Kidney epithelial cell (primary cell): ENCODE measurements at places on chromosomes 5 and 9. TPM values are rescaled to one million over a fixed set of nuclear protein-coding genes. Genes with fewer than 3 reads are reported as not detected.

- DNase-seq: no peak
Observed at GRCh38 chr9:120481846-120482245, 98.1 kb downstream of the CDK5RAP2 start.

DNA sequence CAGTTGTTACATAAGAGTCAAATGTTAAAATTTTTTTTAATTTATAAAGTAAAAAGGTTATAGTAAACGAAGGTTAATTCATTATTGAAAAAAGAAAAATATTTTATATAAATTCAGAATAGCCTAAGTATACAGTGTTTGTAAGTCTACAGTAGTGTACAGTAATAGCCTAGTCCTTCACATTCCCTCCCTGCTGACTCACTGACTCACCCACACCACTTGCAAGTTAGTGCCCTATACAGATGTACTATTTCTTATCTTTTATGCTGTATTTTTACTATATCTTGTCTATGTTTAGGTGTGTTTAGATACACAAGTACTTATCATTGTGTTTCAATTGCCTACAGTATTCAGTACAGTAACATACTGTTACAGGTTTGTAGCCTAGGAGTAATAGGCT lies 57.6 kb downstream of the MAMDC2 start:
- no peak for DNase-seq

The RASEF gene
- 9.5 and 10.2 TPM in 2 replicates for total RNA-seq

- DNase-seq: no peak
Observed at GRCh38 chr9:113343732-113344231, 3.7 kb upstream of the WDR31 start.

- DNase-seq: no peak
Observed at GRCh38 chr5:159094745-159095144, 5.0 kb downstream of the EBF1 start.

The TNFSF15 gene
- total RNA-seq: 11.7 and 13.4 TPM in 2 replicates

The KIAA1958 gene
- 7.1 and 7.5 TPM in 2 replicates for total RNA-seq

The TPPP gene
- total RNA-seq: 1.9 and 2.5 TPM in 2 replicates

- DNase-seq: no peak
Observed at GRCh38 chr5:3056866-3057265, 305.4 kb upstream of the IRX2 start.

DNA sequence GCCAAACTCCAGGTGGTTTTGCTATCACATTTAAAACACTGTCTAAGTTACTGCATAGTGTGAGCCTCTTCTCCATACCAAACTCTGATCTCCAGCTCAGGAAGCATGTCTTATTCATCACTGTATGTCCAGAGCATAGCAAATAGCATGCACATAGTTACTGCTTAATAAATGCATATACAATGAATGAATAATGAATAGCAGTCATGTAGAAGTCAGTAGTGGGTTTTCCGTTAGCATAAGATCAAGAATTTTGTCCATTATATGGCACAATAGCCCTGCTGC lies 329.4 kb downstream of the ARRDC3 start:
- DNase-seq: no peak

DNA sequence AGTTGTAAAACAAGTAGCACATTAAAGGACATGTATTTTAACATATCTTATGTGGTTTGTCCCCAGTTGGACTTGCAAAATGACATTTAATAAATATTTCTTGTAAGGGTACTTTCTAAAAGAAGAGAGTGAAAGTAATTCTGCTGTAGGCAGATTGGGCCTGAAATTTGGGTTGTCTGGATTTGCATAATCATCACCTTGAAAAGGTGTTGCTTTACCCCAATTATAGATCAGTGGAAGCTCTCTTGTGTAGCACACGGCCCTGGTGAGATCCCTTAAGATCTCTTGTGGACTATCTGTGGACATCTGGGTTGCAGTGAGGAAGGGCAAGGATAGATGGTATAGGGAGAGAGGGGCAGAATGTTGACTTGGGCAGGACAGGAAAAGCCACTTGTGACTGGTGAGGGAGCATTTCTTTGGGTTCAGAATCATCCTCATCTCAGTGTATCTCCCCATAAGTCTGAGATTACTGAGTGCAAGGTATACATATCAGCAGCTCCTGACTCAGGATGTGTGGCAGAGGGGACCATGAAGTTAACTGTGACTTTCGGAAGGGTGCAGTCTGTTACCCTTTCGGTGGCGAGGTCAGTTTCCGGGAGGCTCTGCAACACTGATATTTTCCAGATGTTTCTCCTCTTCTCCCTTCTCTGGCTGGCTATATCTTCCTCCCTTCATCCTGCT lies 2.0 kb upstream of the TNFAIP8 start:
- DNase-seq: no peak

GRCh38 chr5:143083006-143083405 lies 312.8 kb downstream of the ARHGAP26 start:
- no peak for DNase-seq

DNA sequence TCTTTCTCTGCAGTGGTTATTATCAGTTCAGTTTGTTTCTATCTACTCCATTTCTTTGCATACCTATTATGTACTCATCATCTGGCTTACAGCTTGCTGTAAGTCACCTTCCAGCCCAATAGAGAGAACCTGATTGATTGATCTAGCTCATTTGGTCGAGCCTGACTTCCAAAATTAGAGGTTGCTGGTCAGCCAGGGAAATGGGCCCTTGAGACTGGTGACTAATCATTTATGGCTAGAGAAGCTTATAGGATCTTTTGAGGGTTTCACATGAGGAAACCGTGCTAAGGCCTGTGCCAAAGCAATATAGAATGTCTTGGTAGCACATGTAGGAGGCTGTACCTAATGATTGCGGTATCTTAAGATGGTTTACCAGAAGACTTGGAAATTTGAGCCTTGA lies 5.8 kb downstream of the SREK1 start:
- no peak for DNase-seq

DNA sequence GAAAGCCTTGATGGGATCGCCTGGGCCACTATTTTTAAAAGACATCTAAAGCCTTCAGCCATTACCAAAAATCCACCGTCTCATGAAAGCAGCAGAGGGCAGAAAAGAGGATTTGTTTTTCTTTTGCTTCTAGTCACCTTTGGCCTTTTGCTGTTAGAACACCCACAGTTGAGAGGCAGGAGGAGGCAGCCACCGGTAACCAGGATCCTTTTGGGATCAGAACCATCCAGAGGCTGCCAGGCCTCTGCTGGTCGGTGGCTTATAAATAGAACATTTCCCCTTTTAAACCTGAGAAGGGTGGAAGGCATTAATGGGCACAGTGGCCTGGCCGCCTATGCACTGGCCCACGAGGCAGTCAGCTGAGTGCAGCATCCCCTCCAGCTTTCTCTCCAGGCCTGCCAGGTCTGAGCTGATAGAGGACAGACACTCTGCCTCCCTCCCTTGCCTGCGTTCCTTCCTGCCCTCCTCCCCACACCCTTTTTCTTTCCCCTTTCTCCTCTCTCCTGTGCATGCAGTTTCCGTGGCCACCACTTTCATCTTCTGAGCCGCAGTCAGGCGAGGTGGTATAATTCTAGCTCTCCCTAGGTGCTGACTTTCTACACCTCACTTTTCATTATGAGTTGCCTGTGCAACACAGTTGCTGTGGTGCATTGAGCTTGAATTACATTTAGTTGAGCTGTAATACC lies 253.4 kb downstream of the ARHGAP26 start:
- no peak for DNase-seq

GRCh38 chr5:179113945-179114641 lies 53.9 kb downstream of the ZNF354C start:
- DNase-seq: no peak

GRCh38 chr9:77402286-77402685 lies 225.0 kb downstream of the VPS13A start:
- no peak for DNase-seq

DNA sequence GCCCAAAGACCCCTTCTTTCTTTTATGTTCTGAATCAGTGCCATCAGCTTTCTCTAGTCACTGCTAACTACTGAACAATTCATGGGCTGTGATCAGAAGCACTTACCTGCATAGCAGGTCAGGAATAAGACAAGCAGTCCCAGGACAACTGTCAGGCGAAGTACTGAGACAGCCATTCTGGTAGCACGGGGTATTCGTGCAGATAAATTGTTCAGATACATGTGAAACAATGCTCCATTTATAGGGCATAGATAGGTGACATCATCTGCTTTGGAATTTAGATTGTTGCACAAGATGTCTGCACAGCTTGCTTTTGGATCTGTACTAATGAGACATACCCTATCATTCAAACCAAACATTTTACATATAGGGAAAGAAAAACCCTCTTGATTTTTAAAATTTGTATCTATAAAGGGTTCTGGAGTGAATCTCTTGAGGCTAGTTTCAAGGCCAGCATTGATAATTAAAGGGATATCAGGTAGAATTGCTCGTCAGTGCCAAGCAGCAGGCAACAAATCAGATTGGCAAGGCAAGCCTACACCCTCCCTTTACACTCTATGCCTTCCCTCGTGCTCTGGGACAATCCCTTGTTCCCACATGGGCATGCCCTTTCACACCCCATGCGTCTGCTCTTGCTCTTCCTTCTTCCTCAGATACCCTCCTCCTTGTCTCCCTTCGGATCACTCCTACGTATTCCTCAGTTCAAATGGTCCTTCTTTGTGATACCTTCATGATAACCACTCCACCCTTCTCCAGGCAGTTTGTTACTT lies at the start of gene C5orf46:
TSS of gene C5orf46 (minus strand) at position 213 of the 770 bp plus-strand sequence. CDS start at position 176, 37 bp downstream.
- DNase-seq: peak; percentile 23

The SVEP1 gene
- 1.6 and 2.3 TPM in 2 replicates for total RNA-seq

DNA sequence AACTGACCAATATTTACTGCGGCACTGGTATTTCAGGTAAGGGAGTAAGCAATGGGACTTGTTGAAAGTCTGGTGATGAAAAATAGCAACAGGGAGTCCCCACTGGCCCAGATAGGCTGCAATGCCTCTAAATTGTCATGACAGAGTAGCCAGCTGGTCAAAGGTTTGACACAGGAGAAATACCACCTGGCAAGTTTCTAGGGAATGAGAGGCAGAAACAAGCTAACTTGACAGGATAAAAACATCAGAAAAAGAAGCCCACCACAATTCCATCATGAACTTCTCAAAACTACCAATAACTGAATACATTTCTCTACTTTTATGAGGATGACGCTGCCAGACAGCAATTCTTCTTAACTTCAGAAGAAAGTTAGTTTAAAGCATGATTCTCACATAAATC lies 99.8 kb downstream of the STRBP start:
- DNase-seq: no peak

The CTSV gene
- total RNA-seq: 3.1 TPM in 2 replicates

The BTNL8 gene
- total RNA-seq: not detected in 2 replicates

The FOXD4L5 gene
- total RNA-seq: 0.04 and 0.27 TPM in 2 replicates

- DNase-seq: no peak
Observed at GRCh38 chr9:123457583-123457982, 101.6 kb downstream of the CRB2 start.

DNA sequence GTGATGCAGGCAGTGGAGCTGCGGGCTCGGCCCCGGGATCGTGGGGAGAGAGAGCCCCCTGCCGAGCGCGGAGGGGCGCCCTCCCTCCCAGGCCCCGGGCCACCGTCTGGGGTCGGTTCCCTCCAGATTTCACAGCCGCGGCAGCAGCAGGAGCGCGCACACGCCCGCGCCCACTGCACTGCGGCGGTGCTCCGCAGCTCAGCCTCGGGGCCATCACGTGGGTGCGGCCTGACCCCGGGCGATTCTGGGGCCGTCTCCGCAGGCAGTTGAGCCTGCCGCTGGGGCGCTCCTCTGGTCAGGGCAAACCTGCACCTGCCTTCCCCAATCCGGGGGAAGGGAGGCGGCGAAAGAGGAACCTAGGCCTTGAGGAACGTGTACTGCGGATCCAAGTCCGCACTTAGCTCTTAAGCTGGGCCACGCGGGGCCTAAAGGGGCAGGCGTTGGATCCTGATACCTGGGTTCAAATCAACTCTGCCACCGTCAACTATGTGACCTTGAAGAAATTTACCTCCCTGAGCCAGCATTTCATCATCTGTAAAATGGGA lies 9.4 kb upstream of the DELE1 start:
- DNase-seq: no peak

DNA sequence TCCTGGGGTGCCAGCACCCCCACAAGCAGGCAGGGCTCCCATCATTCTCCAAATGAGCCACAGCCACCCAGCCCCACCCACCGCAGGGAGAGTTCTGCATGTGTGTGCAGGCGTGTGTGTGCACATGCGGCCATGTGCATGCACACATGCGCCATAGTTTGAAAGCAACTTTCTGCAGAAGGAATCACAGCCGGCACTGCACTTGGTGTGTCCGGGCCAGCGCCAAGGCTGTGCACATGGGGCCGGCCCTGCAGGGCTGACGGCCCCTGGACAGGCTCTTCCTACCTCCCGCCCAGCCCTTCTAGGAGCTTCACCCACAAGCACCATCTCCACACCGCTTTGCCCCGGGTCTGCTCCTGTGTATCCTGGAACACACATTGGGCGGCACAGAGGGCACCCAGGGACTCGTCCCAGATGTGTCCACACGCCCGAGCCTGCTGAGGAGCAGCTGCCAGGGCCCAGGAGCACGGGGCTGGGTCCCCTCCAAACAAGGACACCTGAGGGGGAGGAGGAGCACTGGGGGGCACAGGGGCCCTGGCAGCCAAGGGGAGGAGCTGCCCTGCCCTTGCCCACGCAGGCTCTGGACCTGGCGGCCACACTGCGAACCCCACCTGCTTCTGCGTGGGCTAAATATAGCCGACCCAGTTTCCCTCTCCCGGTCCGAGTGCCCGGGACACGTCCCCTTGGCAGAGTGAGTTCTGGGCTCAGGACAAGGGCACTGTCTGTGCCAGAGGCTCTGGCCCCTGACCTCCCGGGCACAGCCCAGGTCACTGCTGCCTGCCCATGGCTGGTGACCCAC lies 19.1 kb downstream of the TPPP start:
- DNase-seq: no peak

The VLDLR gene
- 28.5 and 31.3 TPM in 2 replicates for total RNA-seq

The IDNK gene
- total RNA-seq: 3.6 and 6.8 TPM in 2 replicates

DNA sequence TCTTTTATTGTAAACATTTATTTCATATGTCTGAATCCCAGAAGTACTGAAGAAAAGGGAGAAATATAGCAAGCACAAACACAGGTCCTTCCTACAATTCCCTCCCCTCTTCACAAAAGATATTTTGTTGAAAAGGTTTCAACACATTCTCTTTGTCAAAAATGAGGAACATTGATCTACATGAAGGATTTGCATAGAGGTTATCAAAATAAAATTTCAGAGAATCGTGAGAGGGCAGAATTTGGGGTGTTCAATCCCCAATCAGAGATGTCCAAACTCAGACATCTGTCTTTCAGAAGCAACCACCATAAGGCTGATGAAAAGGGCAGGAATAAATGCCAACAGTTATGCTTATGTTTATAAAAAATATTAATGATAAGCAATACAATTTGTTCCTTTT lies 69.2 kb downstream of the MARCHF3 start:
- DNase-seq: no peak

DNA sequence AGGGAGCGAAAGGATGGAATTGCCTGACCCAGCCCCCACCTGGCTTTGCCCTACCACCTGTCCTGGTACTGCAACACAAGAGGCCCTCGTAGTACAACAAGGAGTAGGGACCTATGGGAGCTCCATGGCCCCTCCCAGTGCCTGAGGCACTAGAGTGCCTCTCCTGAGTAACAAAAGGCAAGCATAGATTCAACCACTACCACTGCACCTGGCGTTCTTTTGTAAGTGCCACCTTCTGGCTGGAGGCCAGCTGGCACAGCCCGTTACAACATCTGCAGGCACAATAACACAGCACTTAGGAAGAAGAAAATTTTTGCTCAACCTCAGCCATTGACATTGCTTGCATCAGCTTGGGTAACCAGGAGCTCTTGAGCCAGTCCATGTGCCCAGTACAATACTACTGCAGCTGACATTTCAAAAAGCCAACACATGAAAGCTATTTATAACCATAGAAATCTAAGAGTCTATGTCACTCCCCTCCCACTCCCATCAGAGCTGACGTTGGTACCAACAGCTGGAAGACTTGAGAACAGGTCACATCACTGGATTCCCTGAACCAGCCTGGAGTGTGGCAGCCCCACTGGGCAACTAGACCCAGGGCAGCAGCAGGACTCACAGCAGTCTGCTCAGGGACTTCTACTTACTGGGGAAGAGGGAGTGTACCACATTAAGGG lies 17.7 kb upstream of the FAM174A start:
- no peak for DNase-seq

The ARL14EPL gene
- total RNA-seq: not detected in 2 replicates

The ZNF879 gene
- 2.3 and 4.4 TPM in 2 replicates for total RNA-seq
